HCT116 (cell line): ENCODE measurements at places on chromosomes 12 and 14.

DNA sequence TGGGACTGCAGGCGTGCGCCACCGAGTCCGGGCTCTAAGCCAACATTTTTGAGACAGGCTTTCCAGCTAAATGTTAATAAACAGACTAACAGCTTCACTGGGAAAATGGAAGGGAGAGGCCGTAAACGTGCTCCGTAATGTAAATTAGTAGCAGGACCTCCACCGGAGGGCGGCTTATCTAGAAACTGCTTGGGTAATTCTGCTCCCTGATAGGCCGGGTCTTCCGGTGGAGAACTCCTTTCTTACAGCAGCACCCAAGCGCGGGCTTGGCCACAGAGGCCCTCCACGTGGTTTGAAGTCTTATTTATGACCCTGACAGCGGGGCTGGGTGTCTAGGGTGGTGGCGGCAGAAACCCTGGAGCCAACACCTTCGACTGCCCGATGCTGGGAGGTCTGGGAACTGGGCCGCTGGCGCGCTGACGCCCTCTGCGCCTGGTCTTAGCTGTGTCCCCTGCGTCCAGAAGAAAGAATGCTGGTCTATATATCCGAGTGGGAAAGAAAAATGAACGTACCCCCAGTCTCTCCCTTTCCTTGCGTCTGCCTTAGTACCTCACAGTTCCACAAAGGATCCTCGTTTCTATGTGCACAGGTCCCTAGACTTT is 1.7 kb downstream of the DPPA3 start:
- DNase-seq = no peak

DNA sequence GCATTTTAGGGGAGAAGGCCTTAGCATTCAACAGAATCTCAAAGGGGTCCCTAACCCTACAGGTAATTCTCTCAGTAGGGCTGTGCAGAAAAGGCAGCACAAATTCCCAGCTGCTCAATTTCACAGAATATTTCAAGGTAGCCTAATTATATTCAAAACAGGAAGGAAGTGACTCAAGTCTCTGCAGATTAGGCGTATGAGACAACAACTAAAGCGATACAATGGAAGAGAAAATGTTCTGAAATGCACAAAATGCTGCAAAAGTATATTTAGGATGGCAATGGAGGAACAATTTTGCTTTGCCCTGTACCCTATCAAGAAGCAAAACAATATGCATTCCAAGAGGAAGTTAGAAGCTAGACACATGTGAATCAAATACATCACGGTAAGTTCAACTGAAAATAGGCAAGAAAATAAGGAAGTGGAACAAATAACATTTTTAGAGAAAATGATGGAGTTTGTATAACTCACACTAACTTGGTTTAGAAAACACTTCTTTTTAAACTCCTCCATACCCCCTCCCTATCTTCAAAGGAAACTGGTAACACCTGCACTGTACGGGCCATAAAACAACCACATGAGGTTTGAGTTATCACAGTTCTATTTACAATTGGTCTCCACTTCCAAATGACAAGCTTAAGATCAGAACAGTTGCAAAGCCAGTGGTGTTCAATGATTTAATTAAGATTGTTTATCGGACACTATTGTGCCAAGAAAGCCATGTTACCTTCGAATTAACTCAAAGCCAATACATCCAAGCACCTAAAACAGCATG is 1.6 kb downstream of the GIT2 start:
- no peak for DNase-seq

- DNase-seq = no peak
These were observed 128.3 kb upstream of the FGD4 start for GRCh38 chr12:32270818-32271710.

GRCh38 chr12:6278439-6279255 is 31.8 kb upstream of the PLEKHG6 start:
- no peak for DNase-seq

GRCh38 chr14:28876572-28876945 is 110.0 kb downstream of the FOXG1 start:
- DNase-seq = no peak

DNA sequence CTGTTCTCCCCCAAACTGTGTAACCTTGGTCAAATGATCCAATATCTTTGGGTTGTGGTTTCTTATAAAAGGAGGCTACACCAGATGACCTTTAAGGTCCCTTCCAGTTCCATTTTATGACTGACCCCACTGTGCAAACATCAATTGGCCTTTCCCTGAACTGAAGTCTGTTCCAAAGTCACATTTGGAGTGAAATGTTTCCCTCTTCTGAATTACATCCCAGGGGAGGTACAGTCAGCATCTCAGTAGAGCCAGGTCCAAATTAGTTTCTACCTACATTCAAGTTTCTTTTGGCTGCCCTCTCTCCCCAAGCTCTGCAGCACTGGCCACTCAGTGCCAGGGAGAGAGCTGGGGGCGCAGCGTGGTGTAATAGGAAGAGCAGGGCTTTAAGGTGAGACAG is 34.4 kb downstream of the LIMA1 start:
- DNase-seq = no peak

- DNase-seq = no peak
These were observed 133.5 kb downstream of the LLPH start for GRCh38 chr12:65997056-65997455.

DNA sequence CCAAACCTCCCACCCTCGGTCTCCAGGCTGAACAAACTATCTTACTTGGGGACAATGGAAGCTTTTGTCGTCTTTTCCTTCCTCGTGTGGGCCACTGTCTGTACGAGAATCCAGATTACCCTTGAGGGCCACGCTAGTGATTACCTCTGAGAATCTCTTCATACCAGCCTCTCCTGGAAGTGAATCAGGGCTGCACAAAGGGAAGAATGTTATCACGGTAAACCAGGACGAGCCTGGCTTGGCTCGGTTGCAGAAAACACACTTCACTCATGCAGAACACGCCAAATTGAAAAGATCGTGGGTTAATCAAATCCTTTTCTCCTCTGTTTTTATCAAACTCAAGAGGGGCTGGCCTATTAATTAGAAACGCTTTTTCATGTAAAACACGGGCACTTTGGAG is 51.6 kb upstream of the MYL2 start:
- DNase-seq = no peak

DNA sequence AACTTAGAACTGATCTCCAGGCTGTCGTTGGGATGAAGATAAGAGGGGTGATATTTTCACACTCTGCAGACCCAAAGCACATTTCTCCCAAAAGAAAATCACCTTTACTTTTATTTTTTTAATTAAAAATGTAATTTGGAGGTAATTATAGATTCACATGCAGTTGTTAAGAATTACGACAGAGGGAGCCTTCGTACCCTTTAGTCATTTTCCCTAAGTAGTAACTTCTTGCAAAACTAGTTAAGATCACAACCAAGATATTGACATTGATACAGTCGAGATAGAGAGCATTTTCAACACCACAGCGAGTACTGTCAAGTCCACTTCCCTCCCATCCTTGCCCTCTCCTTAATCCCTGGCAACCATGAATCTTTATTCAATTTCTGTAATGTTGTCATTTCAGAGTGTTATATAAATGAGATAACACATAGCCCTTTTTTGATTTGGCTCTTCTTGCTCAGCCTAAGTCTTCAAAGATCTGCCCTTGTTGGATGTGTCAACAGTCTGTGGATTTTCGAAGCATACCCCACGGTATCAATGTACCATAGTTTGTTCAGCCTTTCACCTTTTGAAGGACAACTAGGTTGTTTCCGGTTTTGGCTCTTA is 39.6 kb downstream of the DNAH10 start:
- peak; percentile 26 for DNase-seq

DNA sequence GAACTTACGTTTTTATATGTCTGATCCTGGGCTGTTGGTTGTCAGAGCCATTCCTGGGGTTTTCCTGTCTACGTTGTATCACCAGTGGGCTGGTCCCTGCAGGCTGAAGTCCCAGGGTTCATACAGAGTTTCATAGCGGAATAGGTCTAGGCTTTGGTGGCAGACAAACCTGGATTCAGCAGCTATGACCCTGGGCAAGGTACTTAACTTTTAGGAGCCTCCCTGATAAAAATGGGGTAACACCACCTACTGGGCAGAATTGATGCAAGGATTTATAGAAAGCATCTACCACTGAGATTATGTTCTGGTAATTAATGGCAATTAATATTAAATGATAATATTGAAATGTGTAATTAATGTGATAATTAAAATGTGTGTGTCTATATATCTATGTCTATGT is 141.2 kb downstream of the SYNE2 start:
- DNase-seq = no peak
